ENCODE measurements at places on chromosomes 6 and 20.

GRCh38 chr20:24620937-24621519 is 151.6 kb downstream of the SYNDIG1 start:
- DNase-seq, result peak; percentile 3

DNA sequence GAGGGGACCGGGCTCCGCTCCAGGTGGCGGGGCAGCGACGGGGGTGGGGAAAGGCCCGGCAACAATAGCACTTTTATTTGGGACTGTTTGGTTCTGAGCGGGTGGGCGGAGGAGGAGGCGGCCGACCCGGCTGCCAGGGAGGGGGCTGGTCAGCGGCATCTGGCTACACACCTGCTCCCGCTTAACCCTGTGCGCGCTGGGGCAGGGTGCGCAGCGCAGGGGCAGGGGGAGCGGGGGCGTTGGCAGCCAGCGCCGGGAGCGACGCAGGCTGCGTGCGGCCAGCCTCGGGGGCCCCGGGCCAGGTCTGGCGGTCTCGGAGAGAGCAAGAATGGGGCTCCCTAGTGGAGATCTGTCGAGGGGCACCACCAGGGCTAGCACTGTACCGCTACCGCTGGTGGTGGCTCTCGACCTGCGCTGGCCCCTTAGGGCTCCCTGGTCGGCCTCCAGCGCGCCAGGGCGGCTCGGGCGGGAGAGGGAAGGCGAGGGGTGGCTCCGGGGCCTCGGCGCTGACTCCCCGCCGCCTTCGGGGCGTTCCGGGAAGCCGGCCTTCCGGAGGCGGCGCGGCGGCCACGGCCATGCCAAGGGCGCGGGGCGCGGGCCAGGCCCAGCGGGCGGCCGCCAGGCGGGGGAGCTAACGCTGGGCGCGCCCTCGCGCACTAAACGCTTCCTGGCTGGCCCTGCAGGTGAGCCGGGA is 92.4 kb downstream of the NCR2 start:
- peak; percentile 35 for DNase-seq

- DNase-seq, result no peak
Measured at GRCh38 chr6:5909721-5910120, 97.0 kb downstream of the NRN1 start.

DNA sequence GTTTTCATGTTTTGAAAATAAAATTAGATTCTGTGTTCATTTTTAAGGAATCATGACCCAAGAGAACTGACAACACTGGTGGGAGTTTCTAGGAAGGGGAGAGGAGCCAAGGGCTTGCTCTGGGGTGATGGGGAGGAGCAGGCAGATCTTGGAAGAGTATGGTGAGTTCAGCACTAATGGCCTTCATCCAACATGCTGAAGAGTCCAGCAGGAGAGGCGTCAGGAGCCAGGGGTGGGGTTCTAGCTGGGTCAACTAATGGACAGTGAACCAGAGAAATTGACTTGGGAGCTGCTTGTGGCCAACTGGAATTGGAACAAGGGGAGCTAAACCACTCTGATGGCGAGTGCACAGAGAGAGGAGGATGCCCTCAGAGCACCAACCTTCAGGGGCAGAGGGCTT is 107.1 kb downstream of the MRPL14 start:
- DNase-seq, result no peak

- peak; percentile 29 for DNase-seq
Measured at GRCh38 chr20:62496568-62497218, 20.9 kb upstream of the GATA5 start.

DNA sequence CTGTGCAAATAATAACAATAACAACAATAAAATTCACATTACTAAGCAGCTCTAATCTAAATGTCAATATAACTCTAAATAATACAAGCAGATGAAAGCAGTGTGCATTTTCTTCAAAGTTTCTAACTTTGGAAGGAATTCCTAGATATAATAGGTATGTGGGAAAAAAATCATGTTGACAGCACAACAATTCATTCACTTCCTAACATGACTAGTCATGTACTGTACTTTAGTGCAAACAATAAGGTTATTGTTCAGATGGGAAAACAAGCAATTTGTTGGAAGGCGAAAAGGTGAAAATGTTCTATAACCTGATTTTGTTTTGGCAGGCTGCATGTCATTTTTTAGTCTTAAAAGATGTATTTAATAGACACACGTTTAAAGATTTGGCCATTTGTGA is 484.3 kb upstream of the JAG1 start:
- no peak for DNase-seq

GRCh38 chr20:17449031-17449430 is 82.1 kb downstream of the BFSP1 start:
- DNase-seq, result no peak

DNA sequence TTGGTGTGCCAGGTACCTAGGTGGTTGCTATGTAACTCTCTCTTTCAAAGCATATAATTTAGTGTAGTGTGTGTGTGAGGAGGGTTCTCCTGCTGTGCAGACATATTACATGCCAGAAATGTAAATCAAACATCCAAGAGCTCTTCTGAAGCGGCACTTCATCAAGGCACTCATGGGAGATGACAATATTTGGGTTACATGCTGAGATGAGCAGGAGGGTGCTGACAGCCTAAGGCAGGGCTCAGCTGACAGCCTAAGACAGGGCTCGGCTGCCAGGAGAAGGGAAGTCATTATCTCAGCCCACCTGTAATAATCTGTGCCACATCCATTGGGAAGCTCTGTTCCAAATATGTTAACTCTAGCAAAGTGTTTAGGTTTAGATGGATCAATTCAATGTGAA is 39.1 kb downstream of the ADGRF5 start:
- DNase-seq, result peak; percentile 78

GRCh38 chr6:28695715-28696114 is 170.0 kb downstream of the GPX5 start:
- DNase-seq, result no peak

DNA sequence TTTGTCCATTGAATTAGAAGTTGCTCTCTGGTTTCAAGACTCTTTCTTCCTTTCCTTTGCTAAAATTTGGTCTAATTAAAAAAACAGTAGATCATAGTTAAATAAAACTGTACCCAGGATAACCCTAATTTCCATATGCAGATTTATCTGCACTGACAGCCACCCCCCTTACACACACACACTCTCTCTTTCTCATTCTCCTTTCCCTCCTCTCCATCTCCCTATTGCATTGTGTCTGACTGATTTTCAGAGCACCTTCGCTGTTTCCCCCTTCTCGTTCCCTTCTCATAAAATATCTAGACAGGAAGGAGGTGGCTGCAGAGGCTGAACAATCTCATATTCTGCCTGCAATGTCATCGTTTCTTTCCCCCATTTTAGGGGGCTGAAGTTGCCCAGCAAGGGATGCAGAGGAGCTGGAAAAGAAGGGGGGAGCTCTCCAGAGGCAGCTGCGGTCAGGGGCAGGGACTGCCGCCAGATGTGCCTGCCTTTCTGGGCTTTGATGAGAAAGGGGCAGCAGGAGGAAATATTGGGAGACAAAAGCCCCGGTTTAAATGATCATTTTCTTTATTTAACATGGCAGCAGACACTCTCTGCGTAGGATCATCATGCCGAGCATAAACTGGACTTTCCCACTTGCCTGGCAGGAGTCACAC is 22.5 kb upstream of the MMS22L start:
- DNase-seq, result no peak

DNA sequence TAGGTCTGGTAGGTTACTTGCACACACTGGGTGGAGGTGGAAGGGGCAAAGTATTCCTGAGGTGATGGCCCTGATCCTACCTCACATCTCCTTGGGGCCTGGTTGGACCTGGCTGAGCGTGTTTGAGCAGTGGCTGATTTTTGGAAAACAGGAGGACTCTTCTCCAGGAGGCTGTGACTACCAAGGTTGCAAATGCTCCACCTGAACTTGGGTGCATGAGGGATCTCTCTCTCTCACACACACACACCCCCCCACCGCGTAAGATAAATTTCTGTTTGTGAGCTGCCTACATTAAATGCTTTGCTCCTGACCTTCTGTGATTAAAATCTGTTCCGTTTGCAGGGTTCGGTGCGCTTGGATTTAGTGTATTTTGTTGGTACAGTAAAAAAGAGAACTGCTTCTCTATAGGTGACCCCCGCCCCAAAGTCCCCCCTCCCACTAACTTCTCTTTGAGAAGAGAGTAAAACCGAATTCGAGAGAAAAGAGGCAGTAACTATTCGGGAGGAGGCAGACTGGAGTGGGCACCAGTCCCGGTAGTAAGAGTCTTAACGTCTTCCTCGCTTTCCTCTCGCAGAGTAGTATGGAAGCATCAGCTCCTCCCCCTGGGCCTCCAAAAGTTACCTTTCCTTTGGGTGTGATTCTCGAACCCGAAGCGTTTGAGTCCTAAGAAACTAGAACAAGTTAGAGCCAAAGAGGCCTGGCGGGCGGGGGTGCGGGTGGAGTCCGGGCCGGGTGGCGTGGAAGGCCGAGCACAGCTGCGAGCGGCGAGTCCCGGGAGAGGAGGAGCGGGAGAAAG is 585 bp upstream of the DSE start:
- DNase-seq, result no peak

GRCh38 chr6:129370268-129370916 is 339.6 kb downstream of the ARHGAP18 start:
- peak; percentile 12 for DNase-seq

- DNase-seq, result no peak
Measured at GRCh38 chr6:121688974-121689373, 253.5 kb downstream of the GJA1 start.

DNA sequence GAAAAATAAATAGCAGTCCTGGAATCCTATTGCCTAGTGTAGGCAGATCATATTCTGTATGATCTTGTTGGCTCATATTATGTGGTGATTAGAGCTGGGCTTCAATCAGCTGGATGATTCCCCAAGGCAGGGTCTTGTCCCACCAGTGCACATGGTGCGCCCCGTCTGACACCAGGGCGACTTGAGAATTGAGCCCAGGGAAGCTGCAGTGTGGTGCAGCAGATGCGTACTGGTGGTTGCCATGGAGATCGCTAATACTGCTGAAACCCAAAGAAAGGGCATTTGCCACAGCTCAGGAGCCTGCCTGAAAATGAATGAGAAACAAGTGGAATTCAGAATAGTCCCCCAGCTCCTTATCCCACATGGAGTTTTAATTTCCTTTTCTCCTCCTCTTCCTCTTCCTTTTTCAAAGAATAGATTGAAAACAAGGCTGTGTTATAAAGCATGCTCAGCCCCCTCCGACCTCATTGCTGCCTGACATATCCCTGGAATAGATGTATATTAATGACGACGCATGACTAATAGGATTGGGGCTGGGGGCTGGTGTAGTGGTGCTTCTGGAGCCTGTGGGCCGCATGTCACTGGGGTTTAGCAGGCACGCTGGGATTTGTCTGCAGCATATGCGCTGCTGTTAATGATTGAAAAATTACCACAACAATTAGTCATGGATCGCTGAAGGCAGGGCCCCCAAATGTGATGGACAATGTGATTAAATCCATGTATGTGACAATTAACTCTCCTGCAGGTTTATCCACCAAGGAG is 210.5 kb downstream of the FARS2 start:
- peak; percentile 30 for DNase-seq

DNA sequence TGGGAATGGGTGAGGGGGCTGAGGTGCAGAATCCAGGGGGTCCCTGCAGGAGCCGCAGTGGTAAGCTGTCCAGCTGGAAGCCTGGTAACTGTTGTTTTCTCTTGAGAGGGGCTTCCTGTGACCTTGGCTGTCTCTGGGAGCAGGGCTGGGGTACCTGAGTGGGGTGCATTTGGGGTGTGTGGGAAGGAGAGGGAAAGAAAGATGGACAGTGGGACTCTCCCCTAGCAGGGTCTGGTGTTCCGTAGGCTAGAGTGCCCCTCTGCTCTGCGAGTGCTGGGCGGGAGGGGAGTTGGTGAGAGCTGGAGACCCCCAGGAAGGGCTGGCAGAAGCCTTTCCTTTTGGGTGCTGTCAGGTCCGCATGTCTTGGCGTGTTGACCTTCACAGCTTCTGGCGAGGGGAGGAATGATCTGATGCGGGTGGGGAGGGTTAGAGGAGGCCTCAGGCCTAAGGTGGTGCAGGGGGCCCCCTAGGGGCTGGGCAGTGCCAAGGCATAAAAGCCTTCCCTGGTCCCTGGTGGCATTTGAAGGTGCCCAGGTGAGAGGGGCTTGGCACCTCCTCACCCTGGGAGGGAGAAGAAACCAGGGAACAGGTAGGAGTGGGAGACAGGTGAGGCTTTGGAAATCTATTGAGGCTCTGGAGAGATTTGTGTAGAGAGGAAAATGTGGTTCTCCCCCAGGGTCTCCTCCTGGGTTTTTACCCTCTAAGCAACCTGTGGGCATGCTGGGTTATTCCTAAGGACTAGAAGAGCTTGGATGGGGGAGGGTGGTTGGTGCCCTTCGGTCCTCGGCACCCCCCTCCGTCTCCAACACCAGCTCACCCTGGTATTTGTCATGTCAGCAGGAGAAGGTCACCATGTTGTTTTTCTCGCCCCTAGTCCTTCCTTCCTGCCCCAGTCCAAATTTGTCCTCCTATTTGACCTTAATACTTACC is 3.3 kb downstream of the VEGFA start:
- peak; percentile 11 for DNase-seq

GRCh38 chr20:47508278-47508677 is 6.6 kb downstream of the NCOA3 start:
- DNase-seq, result no peak

DNA sequence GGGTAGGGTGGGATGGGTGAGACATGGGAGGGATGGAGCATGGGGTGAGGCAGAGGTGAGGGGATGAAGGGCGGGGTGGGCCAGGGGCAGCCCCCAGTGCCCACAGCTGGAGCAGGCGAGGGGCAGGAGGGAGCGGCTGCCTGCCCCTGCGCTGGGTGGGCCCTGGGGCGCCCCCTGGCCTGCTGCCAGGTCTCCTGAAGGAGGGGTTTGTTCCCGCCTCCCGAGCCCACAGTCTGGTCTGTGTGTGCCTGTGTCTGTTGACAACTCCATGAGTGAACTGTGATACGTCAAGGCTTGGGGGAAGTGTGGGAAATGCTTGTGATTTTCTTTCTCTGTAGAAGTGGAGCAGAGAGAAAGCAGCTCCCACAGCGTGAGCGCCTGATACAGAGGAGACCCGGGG is 10.9 kb upstream of the MRGBP start:
- no peak for DNase-seq

- DNase-seq, result no peak
Measured at GRCh38 chr20:24747010-24747712, 201.9 kb upstream of the CST7 start.

- DNase-seq, result no peak
Measured at GRCh38 chr20:11190741-11191140, 516.9 kb upstream of the JAG1 start.

- DNase-seq, result no peak
Measured at GRCh38 chr6:112343977-112344376, 3.2 kb upstream of the RFPL4B start.

DNA sequence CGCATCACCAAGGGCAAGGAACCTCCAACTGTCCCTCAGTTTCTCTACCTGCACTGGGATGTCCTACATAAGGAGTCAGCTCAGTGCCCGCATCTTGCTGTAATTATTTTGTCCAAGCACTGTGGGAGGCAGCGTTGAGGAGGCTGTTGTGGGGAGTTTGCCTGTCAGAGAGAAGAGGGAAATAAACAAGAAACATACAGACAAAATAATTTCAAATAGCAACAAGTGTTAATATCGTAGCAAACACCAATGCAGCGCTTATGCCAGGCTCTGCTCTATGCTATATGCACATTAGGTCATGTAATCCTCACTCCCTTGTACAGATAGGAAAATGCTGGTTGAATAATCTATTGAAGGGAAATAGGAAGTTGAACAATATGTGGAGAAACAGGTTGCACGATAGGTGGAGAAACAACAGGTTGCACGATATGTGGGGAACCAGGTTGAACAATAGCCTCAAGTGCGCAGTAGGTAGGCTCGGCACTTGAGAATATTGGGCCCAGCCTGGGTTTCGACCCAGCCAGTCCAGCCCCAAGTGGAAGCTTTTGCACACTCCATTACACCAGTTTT is 91.2 kb upstream of the SIRPA start:
- no peak for DNase-seq

All from NCI-H1092 treated with DMSO at 0.1 percent for 48 hours (cell line).